ENCODE measurements at places on chromosomes 16 and 17.
A peak's percentile ranks its signal among the peaks of the same experiment; 100 is the strongest.

DNA sequence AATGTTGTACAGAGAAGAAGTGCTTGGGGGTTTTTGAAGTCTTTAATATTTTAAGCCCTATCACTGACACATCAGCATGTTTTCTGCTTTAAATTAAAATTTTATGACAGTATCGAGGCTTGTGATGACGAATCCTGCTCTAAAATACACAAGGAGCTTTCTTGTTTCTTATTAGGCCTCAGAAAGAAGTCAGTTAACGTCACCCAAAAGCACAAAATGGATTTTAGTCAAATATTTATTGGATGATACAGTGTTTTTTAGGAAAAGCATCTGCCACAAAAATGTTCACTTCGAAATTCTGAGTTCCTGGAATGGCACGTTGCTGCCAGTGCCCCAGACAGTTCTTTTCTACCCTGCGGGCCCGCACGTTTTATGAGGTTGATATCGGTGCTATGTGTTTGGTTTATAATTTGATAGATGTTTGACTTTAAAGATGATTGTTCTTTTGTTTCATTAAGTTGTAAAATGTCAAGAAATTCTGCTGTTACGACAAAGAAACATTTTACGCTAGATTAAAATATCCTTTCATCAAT lies 57.8 kb downstream of the HLF start:
- no peak for DNase-seq

DNA sequence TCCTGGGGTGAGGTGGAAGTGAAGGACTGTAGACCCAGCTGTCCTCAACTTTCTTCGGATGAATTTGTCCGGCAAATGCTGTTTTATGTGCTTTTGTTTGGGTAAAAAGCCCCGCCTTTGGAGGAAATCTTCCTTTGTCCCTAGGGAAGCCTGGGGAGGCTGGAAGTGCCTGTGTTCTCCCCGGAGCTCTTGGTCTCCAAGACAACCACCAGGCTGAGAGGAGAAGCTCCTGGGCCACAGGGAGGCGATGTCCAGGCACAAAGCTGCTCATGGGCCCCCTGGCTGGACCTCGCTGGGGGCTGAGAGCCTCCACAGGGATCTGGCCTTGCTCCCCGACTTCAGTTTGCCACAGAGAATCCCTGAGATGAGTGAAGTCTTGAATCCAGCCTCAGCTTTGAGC lies 293.1 kb upstream of the N4BP1 start:
- no peak for DNase-seq

- DNase-seq = no peak
Measured at GRCh38 chr16:10938796-10939648, 3.2 kb downstream of the DEXI start.

GRCh38 chr16:82358161-82358560 lies 188.1 kb upstream of the MPHOSPH6 start:
- DNase-seq = no peak

- no peak for DNase-seq
Measured at GRCh38 chr17:76958974-76959373, 90.8 kb downstream of the MGAT5B start.

DNA sequence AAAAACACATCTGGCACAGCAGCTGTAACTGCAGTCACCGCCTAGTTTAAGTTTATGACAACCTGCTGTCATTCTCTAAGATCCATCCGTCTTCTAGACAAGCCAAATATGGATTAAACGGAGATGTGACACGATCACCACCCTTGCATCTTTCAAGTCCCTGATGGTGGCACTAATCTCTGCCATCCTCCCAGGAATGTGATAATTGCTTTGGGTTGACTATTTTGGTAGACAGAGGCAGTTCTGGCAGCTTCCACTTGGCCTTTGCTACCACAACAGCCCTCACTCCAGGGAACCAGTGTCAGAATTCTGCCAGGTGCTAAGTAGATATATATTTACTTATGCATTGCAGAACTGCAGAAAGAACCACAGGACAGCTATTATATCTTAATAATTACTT lies 81.3 kb downstream of the ADCY9 start:
- no peak for DNase-seq

DNA sequence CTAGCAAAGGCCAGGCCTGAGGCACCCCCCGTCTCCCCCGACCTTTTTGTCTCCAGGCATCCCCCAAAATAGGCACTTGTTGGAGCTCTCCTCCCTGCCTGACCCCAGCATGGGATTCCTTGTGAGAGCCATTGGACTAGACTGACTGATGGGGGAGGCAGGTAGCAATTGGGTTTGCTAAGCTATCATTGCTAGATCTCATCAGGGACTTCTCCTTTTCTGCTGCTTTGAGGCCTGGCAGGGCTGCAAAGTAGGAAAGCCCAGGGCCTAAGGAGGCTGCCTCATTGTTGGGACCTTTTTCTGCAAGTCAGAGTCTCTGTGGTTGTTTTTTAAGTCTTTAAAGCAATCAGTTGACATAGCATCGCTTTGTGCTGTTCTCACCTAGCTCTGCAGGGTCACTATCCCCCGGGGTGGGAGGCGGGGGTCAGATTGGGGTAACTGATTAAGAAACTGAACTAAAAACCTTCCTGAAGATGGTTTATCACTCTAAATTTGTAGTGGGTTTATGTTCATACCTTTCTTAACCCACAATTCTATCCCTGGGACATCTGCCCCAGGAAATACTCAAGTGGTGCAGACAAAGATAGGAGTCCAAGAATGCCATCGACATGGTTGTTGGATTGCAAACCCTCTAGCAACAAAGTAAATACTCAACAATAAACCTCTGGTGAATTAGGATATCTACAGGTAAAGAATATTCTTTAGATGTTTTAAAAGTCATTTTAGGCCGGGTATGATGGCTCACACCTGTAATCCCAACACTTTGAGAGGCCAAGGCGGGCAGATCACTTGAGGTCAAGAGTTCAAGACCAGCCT lies 28.0 kb downstream of the LLGL2 start:
- DNase-seq = no peak

DNA sequence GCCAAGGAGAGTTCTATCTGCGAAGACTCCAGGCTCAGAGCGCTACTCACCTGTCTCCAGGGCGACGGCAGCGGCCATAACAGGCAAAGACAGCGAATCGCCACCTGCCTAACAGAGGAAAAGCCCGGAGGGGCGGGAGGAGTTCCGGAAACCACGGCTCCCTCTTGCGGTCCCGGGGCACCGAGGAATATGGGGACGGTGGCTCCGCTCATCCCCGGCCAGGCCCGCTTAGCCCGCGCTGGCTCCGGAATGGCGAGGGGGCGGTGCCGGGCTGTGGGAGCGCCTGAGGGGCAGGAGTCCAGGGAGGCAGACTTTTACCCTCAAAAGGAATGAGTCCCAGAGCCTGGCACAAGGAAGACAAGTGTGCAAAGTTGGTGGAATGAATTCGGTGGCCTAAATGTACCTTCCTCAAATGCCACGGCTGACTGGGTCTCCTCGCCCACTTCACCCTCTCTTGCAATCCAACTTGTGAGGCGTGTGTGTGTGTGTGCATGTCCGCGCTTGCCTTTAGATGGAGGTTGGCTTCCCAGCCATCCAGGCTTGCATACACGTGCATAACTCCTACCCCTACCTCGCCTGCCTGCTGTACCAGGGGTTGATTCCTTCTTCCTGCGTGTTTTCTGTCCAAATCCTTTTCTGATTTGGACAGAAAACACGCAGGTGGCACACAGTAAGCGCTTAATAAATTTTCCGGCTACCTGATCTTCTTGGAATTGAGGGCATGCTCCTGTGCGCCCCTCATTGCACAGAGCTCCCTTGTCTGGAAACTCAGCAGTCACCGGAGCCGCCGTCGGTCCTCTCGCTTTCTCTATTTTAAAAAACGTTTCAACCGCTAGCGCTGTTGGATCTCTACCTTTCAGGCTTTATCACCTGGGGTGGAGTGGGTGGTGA lies 3.5 kb downstream of the C17orf100 start:
- no peak for DNase-seq

- no peak for DNase-seq
Measured at GRCh38 chr17:77662833-77663232, 295.7 kb upstream of the TNRC6C start.

- peak; percentile 61 for DNase-seq
Measured at GRCh38 chr17:39174920-39175694, 9.1 kb upstream of the ARL5C start.

DNA sequence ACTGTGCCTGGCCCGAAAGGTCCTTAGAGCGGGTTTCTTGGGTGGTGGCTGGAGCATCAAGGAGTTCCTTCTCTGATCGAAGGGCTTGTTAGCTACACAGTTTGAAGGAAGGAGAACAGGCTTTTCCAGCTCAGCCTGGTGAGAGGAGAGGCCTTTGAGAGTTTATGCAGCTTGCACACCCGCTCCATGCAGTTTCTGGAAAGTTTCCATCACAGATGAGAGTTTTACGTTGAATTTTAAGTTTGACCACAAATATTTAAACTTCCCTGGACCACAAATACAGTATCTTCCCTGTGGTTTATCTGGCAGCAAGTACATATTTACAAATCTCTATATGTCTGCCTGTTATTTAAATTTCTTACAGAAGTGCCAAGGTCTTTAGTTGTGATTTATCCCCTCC lies 56.8 kb downstream of the HIC1 start:
- no peak for DNase-seq

- no peak for DNase-seq
Measured at GRCh38 chr17:7932483-7932891, 481 bp downstream of the CNTROB start.

DNA sequence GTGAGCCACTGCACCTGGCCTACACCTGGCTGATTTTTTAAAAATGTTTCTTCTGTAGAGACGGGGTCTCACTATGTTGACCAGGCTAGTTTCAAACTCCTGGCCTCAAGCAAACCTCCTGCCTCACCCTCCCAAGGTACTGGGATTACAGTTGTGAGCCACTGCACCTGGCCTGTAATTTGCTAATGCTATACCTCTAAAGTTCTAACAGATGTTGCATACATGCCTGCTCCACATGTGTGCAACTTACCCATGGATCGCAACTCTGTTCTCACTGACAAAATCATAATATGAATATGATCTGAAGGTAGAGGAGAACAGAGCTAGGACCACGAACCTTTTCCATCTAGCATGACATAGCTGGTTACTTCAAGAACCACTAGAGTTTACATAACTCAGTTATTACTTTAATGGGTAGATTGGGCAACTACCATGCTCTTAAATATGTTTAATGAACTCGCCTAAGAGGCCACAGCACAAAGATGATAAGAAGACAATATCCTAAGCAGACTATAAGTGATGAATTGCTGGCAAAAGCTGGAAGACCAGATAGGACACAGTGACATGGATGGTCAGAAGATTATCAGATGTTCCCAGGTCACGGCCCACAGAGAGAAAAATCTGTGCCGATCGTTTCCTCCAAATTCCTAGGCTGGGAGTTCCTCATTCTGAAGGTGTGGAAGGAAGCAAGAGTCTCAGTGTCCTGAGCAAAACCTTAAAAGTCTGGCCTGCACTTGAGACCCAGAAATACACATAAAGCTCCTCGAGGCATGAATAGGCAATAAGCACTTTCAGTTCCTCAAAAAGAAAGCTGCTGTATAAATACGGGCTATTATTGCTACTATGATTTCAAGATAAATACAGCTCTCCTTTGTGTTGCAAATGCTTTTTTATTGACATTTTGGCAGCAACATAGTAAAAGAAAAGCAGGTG lies 53.6 kb upstream of the ICAM2 start:
- no peak for DNase-seq

- DNase-seq = no peak
Measured at GRCh38 chr16:26863931-26864330, 202.8 kb upstream of the C16orf82 start.

GRCh38 chr16:50638816-50639670 lies 42.1 kb downstream of the SNX20 start:
- no peak for DNase-seq

DNA sequence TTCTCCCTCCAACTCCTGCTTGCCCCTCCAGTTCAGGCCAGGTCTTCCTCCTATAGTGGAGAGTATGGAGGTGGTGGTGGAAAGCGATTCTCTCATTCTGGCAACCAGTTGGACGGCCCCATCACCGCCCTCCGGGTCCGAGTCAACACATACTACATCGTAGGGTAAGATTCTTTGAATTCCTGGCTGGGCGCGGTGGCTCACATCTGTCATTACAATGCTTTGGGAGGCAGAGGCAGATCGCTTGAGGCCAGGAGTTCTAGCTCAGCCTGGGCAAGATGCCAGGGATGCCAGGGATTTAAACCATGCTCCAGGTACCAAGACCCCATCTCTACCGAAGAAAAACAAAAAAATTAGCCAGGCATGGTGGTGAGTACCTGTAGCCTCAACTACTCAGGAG lies 1.4 kb downstream of the ZG16 start:
- DNase-seq = no peak

DNA sequence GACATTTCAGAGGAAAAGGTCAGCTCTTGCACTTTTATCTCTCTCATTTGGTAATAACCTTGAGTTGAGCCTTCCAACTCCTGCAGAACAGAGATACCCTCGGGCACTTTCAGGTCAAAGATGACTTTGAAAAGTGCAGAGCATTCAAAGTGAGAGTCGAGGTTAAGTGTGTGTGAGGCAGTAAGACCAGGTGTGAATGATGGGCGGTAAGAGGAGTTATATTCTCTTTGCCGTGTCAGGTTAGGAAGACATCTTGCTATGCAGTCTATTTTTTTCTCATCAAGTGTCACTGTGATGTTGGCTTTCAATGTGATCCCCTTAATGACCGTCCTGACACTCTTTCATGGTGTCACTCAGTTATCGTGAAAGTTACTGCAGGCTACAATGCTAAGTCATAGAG lies 248.5 kb downstream of the RBFOX1 start:
- no peak for DNase-seq

DNA sequence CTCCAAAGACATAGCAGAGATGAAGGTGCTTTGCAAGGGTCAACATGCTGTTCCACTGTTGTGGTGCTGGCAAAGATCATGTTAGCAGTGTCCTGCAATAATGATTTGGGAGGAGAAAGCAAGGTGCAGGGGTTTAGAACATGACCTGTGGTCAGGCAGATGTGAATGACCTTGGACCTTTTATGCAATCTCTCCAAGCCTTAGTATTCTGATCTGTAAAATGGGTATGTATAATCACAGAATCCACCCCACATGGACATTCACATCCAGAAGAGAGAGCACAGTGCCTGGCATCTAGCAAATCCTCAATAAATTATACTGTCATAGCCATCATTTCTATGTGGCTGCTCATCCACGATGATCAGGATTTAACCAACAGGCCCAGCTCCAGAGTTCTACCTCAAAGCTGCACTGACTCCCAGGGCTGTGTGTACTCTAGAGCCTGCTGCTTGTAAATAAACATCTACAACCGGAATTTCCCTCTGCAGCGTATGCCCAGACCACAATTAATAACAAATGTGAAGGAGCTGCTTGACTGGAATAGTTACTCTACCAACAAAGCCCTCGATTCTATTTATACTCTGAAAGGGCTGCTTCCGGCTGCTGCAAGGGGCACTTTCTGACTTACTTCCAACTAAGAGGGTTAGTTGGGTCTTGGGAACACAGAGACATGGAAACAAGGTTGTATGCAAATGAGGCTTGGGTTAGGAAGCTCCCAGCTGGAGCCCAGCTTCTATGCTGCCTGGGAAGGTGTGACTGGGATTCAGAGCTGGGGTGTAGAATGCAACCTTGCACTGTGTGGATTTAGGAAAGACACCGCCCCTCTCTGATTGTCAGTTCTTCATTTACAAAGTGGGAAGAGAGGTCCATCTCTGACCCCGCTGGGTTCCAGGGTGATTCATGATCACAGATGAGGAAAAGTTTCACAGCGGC lies 265.2 kb downstream of the XYLT1 start:
- no peak for DNase-seq

GRCh38 chr17:41647038-41647813 lies 22.9 kb upstream of the KRT17 start:
- DNase-seq = no peak
